Activated T-cell treated with anti-CD3 and anti-CD28 coated beads for 48 hours (primary cell): ENCODE measurements at places on chromosomes 4 and X.

DNA sequence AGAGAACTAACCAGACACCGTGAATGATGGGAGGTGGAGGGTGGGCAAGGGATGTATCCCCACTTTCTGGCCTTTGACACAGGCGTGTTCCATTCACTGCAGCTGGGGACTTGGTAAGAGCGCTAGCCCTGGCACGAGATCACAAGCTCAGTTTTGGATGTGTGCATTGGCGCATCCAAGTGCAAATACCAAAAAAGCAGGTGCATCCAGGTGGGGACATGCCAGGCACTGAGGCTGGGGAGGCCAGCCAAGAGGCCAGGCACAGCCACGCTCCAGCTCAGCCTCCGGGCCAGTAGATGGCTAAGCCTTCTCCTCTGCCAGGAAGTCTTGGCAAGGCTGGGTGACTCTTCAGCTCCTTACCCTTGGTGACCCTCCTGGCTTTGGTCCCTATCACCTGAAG is 4.4 kb upstream of the ZFP92 start:
- DNase-seq, result no peak

DNA sequence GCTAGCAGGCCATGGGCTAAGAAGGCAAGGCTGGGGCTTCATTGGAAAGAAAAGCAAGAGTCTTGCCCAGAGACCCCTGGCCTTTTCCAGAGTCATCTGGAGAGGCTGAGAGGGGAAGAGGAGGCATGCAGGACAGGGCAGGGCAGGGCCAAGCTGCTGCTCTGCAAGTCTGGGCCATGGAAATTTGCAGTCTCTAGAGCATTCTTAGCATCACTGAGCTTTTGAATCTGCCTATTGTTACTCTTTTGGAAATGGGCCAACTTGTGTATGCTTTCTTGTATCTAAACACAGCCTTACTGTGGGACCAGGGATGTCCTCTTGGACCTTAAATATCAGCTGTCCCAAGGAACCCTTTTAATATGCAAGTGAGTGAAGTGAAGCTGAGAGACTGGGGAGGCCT is 560.5 kb downstream of the MID1IP1 start:
- DNase-seq, result no peak

GRCh38 chr4:176377780-176378179 is 58.0 kb downstream of the SPCS3 start:
- DNase-seq, result no peak

DNA sequence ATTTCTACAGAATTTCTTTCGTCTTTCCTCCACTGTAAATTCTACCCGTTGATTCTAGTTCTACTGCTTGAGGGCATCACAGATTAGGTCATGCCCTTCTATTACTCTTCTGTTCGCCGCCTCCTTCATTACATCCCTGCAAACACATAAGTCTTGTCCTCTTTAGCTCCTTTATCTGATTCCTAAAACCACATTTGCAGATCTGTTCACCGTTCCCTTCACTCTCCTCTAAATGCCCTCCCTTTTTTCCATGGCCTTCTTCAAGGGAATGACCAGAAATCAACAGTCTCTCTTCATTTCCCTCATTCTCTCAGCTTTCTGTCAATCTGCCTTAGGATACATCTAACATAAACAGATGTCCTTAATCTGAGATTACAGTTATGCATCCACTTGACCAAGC is 43.1 kb downstream of the BTC start:
- DNase-seq, result no peak

DNA sequence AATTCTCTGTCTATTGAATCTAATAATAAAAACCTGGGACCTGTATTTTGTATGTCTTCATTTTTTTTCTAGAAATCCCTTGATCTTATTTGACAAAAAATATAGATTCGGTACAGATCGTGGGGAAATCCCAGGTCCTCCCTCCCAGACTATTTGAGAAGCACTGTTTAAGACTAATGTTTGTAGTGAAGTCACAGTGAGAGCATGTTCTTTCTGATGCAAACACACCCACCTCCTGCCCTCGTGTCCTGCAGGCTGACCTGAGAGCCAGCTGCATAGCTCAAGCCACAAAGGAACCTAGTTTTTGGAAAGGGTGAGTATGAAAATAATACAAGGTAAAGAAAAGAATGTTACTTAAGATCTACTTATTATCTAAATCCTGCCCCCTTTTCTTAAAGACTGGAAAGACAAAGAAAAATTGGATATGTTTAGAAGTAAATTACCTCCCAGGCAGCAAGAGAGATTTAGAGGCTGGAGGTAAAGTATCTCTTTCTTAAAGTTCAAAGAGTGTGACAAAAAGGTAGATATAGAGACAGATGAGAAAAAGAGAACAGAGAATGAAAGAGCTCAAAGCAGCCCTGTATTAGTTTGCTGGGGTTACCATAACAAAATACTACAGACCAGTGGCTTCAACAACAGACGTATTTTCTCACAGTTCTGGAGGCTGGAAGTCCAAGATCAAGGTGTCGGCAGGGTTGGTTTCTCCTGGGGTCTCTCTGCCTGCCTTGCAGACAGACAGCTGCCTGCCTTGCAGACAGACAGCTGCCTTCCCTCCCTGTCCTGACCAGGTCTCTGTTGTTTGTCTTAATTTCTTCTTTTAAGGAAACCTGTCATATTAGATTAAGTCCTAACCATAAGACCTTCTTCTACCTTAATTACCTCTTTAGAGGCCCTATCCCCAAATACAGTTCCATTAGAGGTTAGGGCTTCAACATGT is 20.4 kb upstream of the DCTD start:
- DNase-seq, result no peak

DNA sequence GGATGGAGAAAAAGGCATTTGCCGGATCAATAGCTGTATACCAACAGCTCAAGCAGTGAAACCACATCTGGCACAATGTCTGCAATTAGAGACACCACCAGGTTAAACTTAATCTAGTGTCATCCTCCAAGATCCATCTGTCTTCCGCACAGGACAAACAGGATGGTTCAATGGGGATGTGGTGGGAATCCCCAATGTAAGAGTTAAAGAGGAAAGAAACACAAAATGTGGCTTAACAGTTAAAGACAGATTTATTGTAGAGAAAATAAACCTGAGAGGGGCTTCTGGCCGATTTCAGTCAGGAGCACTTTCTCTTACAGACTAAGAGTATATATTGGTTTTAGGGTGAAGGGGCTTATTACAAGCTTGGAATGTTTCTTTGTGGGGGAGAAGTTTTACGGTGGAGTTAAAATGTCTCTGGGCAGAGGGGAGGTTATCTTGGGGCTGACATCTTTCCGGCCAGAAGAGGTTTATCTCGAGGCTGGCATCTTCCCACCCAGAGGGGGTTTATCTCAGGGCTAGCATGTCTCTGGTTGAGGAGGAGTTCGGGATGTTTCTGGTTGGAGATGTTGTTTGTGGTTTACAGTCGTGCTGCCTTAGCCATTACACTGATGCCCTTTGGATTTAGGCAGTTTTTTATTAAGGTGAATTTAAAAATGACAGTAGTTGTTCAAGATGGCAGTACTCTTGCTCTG is 61.7 kb downstream of the KANTR start:
- DNase-seq, result no peak

DNA sequence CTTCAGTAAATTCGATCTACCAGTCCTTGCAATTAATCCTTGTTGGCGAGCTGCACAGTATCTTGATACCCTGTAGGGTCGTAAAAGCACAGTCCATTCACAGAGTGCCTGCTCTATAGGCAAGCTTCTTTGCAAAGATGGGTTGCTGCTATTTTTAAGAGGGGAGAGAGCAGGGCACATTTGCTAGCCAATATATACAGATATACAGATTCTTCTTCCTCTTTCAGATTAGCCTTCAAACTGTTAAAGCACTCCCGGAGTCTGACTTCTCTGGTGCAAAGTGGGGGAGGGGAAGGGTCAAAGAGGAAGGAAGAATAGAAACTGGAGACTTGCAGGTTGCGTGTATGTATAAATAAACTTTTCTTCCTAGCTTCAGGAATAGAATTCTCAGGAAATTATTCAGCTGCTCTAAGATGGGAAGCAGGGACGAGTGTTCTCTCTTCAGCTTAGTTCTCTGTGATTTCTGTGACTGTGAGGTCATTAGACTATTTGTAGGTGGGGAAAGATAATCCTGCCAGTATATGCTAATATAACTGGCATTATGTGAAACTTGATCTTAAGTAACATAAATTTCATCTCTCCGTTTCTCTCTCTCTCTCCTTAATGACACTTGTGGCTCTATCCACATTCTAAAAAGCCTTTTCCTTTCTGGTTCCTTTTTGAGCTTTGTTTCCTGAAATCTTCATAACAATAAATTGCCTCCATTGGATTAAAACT is at the start of gene CYSLTR1:
Gene CYSLTR1 (minus strand): TSS at position 242 of the 717 bp plus-strand sequence. CDS start 53,865 bp downstream, outside the sequence.
- no peak for DNase-seq
